GM06990 (cell line): ENCODE measurements at places on chromosomes 6 and 20.

DNA sequence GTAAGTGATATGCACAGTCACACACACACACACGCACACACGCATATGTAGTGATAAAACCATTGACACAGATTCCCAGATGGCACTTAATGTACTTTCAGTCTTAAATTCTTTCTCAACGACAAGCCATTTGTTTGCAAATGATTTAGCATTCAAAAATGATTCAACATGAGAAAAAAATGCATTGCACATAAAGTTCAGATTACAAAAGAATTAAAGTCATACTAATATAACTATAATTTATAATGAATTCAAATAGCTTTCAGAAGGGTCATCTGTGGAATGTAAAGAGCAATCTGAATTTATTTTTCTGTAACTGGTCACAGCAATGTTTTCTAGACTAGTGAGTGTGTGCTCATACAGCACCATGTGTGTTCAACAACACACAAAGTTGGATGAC lies 521.6 kb upstream of the ZNF337 start:
- no peak for DNase-seq

DNA sequence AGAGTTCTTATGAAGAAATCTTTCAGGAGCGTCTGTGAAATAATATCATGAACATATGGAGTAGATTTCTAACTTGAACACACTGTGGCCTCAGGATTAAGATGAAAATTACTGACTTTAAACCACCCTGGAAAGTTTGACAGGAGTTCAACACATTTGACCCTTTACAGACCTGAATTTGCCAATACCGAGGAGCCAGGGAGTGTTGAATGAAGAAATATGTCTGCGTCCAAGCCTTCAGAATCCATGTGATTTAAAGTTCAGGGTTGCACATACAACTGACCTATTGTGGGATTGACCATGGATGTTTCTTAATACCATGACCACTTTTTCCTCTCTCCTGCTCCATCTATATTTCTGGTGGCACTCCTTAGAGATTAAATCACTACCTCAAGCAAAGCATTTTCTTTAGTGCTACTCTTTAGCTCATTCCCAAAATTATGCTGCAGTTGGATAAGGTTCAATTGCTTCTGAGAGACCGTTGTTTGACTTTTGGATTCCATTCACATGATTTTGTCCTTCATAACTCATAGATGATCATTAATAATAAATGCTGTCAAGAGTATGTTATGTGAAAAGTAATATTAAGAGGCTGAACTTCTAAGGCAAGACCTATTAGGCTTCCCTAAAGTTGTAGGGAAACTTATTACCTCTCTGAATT lies 57.4 kb downstream of the PRL start:
- DNase-seq, result no peak

DNA sequence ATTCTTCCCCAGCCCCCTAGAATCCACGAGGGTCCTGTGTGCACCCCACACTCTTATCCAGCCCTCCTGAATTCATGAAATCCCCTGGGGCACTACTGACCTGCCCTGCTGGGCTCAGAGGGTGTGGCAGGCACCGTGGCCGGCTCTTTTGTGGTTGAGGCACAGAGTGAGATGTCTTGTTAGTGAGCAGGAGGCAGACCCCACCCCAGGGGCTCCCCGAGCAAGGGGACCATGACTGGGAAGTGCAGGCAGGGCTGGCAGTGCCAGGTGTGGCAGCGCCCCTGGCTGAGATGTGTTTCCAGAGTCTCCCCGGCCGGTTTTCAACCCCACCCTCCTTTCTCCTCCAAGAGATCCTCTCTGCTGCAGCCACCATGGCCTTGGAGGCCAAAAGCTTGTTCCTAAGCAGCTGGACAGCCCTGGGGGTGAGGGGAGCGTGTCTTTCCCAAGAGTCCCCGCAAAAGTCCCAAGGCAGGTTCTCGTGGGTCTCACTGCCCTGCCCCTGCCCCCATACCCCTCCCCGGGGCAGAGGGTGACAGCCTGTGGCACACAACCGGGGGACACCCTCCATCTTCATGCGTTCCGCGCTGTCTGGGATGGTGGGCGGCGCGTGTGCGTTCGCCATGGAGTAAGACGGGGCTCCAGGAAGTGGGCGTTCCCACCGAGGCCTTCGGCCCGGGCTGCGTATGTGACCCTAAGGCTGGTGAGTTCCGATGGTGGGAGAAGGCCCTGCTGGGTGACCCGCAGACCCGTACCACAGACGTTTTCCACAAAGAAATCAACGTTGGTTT lies 208.9 kb downstream of the TAF4 start:
- no peak for DNase-seq

GRCh38 chr6:117444600-117444999 lies 18.9 kb upstream of the ROS1 start:
- DNase-seq, result no peak

- DNase-seq, result no peak
Observed at GRCh38 chr6:16736856-16737775, 24.1 kb downstream of the ATXN1 start.

DNA sequence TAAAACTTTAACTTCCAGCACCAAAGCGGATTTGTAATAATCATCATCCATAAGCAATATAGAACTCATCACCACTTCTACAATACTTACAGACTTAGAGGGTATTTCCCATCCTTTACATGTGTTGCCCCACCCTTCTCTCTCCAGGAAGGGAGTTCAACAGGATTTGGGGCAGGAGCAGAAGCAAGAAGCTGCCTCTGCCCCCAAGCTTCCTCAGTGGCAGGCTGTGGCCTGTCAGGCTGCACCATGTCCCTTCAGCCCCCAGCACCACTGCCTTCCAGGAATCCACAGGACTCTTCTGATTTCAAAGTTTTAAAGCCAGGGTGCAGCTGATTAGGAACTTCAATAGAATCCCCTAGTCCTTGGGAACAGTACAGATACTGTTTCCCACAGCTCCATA lies 36.7 kb upstream of the MCM9 start:
- DNase-seq, result no peak

GRCh38 chr6:163346497-163346961 lies 68.0 kb upstream of the QKI start:
- DNase-seq, result no peak

DNA sequence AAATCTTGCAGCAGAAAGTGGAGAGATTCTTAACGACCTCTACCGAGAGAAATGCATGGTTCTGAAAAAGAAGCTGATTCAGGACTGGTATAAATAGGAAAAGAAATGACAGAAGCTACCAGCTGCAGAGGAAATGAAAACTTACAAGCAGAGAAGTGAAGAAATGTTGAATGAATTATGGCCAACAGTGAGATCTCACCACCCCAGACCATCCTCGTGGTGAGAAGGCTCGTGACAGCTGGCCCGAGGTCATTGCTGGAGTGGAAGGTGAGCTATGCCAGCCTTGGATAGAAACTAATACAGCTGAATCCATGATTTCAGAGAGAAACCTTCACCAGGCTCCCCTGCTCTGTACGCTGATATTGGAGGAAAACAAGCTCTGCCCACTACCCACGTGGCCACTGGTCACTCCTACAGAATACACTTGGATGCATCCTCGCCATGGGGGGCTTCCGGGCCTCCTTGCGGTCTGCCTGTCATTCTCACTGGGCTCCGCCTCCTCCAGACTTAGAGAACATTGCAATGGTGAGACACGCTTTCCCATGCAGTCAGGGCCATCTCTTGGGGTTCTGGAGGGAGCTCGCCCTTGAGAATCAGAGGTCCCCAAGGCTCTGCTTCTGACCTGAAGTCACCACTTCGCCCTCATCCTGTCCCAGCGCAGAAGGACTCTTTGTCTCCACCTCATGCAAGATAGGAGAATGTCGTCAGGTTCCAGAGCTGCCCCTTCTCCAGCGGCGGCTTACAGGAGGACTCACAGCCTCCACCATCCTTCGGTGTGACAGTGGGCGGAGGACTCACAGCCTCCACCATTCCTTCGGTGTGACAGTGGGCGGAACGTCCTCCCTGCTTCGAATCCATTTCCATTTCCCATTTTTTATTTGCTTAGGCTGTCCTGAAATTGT lies 10.6 kb upstream of the TUBB2B start:
- DNase-seq, result no peak

DNA sequence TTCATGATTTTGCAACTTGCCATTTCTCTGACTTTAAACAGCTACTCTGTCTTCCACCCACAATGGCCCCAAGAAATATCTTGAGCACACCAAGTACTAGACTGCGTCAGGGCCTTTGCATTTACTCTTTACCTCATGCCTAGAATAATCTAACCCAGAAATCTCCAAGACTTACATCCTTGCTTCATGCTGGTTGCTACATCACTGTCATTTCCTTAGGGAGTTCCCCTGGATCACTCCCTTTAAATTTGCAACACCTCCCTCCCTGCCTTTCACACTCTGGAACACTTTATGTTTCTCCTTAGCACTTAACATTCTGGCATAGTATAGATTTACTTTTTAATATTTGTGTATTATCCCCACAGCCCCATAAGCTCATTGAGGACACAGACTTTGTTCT lies 4.9 kb upstream of the ELOVL5 start:
- DNase-seq, result no peak

DNA sequence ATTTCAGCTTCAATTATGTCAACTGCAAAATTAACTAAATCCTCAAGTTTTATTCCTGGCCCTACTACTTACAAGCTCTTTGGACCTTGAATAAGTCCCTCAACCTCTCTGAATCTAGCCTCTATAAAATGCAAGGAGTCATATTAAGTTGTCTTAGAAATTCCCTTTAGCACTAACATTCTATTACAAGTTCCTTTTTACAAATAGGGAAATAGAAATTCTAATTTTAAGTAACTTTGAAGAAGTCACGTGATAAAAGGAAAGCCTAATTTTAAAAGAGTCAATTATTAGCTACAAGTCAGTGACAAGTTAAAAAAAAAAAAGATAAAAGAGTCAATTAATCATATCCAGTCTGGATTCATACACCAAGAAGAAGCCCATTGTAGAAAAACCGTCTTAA lies 24.6 kb upstream of the GTF3C6 start:
- DNase-seq, result no peak

DNA sequence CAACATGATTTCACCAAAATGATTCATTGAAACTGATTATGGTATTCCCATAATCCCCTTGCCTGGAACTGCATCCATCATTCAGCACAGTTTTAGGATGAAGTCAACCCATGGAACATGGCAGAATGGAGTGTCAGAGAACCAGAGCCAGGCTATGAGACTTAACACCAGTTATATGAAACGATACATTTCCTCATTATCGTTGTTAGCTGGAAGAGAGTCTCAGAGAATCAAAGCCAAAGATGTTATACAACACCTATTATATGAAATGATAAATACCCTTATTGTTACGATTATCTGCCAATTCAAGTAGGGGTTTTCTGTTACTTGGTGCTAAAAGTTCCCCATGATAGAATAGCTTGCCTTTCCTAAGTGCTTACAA lies 131.2 kb downstream of the BCAS1 start:
- no peak for DNase-seq

GRCh38 chr6:16760516-16761470 lies at the start of gene ATXN1:
Gene ATXN1 (minus strand): TSS chr6:16761460.
- DNase-seq, result no peak

DNA sequence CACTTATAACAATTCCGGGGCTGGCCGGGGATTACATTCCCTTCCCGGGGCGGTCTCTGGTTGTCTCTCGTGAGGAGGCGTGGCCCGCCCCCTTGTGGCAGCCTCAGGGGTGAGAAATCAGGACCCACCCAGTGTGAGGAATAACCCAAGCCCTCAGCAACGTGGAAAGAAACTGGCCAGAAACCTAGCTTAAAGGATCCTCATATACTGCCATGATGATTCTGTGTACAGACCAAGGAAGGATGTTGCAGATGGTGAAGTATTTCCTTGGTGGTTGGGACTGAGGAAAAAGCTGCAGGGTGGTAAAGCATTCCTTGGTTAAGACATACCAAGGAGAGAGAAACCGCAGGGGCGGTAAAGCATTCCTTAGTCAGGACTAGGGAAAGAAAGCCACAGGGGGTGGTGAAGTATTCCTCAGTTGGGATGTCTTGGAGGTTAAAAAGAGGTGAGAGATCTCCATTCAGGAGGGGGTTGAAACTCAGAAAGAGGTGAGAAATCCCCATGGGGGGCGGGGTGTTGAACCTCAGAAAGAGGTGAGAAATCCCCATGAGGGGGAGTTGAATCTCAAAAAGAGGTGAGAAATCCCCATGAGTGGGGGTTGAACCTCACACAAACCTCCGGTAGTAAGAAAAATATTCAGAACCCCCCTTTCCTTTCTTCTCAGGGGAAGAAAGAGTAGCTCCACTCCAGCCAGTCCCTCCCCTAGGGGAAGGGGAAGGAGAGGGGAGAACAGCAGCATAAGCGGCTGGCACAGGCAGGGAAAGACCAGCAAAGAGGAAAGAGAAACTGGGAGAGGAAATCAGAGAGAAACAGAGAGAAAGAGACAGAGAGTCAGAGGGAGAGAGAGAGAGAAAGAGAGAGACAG lies 238.1 kb downstream of the RNGTT start:
- DNase-seq, result no peak

- no peak for DNase-seq
Observed at GRCh38 chr6:157428427-157429202, 47.6 kb downstream of the ZDHHC14 start.

DNA sequence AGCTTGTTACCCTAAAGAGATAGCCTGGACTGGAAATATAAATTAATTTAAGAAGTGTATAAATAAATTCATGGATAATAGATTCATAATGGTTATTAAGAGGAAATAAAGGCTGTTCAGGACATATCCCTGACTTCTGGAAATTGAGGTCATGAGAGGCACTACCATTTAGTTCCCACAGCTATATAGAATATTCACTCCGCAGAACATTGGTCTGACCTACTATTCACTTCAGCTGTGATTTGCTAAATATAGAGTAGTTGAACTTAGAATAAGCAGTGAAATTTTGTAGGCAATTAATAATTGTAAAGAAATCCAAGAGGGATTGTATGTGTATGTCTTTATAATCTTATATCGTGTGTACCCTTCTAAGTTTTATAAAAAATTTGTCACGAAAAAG lies 112.8 kb downstream of the ARID1B start:
- no peak for DNase-seq

- DNase-seq, result no peak
Observed at GRCh38 chr6:154602296-154602695, 91.8 kb upstream of the CNKSR3 start.

- DNase-seq, result no peak
Observed at GRCh38 chr6:24272553-24272952, 85.3 kb downstream of the DCDC2 start.

DNA sequence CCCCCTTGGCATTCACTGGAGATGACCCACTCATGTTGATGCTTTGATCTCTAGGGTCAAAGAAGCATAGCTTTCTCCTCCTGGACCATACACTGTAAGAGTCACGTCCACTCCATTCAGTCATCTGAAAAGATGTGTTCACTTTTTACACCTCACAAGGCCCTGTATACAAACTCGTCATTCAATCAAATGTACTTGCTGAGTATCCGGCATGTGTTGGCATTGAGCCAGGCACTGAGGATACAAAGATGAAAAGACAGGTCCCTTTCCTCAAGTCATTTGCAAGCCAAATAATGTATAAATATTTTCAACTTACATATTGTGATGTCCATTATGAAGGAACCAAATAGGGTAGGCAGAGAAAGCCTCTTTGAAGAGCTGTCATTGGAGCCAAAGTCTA lies 32.6 kb upstream of the CSNK2A1 start:
- no peak for DNase-seq

- no peak for DNase-seq
Observed at GRCh38 chr6:63579937-63580703, 7.8 kb downstream of the LOC128125822 start.

DNA sequence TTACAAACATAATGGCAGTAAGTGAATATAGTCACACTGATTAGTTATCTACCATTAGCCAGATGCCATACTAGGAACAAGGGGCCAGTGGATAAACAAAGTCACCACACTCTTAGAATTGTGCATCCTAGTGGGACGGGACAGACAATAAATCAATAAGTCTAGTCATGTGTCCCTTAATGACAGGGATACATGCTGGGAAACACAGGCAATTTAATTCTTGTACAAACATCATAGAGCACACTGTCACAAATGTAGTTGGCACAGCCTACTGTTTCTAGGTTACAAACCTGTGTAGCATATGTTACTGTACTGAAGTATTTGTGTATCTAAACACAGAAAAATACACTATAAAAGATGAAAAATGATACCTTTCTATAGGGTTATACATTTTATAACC lies 123.0 kb upstream of the FAM184A start:
- DNase-seq, result no peak
